Stimulated activated CD4-positive, alpha-beta T cell treated with anti-CD3 and anti-CD28 coated beads, Interleukin-1b, Interleukin-23, amount 100 ng/mL, for 1 hour (primary cell): ENCODE measurements at places on chromosomes 6 and 20.

DNA sequence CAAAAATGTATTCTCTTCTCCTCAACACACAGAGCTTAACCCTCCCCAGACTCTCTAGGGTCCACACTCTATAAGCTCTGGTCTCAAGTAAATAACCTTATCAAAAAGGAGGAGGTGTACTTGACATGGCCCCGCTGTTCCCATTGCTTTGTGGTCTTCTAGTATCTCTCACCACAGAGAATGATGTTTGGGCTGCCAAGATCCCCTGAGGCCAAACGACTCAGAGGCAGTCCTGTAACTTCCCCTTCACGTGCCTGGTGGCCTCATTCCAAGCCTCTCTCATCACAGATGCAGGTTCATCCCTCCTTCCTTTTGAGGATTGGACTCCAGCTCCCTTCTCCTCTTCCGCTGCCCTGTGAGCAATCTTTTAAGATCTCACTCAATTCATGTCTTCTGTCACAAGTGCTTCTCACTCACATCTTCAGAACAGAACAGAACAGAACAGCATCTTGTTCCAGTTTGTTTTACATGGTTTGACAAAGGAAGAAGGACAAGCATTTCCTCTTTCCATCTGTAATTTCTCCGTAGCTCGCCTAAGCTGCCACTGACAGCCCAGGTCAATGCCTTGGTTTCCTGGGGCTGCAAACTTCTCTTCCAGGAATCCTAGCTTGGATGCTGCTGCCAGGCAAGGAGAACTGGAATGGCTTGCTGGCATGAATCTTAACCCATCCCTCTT is 541.5 kb downstream of the CD83 start:
- DNase-seq = no peak

DNA sequence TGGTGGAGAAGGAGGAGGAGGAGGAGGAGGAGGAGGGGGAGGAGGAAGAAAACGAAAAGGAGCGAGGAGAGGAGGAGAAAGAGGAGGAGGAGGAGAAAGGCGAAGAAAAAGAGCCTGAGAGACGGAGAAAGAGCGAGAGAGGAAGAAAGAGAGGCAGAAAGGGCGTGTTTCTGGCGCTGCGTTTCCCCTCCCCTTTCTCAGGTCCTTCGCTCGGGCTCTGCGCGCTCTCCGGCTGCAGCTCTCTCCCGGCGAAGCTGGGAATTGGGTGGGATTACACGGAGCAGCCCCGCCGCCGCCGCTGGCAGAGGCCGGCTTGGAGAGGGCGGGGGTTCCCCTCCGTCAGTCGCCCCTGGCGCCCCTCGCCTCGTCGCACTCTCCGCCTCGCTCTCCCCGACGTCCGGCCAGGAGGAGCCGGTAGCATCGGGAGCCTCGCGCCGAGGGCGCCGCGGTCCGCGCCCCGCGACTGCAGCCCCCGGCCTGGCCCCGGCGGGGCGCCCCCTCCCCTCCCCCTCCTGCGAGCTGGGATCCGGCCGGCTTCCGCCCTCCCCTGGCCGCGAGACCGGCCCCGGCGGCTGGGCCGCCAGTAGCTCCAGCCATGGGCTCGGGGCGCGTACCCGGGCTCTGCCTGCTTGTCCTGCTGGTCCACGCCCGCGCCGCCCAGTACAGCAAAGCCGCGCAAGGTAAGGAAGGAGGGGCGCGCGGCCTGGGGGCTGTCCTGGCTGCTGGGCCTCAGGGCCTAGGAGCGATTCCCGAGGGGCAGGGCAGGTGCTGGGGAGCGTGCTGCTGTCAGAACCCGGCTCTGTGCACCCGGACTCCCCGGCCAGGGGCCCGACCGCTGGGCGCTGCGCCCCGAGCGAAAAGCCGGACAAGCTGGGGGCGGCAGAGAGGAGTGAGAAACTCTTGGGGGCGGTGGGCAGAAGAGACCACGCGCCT is at the start of gene SCUBE3:
Gene SCUBE3, plus strand, starts transcription at position 133 of the 933 bp plus-strand sequence. Its CDS starts 463 bp downstream, at position 596.
- DNase-seq = no peak

DNA sequence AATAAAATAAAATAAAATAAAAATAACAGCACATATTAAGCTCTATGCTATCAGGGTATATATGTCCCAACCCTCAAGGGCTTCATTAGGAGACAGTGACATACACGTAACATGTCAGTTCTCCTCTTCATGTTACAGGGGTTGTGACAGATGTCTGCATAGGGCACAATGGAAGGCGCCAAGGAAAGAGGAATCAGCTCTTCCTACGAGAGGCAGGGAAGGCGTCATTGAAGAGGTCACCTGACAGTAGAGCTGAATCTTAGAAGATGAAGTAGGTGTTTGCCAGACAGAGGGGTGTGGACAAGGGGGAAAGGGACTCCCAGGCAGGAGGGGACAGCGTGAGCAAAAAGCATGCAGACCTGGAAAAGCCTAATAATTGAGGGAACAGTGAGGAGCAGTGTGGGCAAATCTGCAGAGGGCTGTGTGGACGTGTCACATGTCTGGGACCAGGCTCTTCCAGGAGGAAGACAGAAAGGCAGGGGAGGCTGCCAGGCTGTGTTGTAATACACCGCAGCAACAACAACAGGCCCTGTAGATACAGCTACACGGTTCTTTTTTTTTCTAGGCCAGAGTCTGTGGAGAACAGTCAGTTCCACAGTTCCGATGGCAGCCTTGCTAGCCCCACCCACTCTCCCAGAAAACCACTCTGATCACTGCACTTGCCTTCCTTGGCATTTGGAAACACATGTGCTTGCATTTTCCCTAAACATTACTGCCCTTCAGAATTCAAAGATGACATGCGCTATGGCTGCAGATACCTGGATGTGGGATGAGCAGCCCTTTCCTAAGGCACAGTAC is 2.5 kb upstream of the FKBP5 start:
- DNase-seq = no peak

GRCh38 chr20:51700809-51701285 is 67.3 kb downstream of the ATP9A start:
- no peak for DNase-seq

GRCh38 chr6:104599821-104600638 is 259.7 kb downstream of the HACE1 start:
- DNase-seq = no peak

GRCh38 chr6:31819871-31820299 is 4.5 kb downstream of the HSPA1A start:
- DNase-seq = no peak

DNA sequence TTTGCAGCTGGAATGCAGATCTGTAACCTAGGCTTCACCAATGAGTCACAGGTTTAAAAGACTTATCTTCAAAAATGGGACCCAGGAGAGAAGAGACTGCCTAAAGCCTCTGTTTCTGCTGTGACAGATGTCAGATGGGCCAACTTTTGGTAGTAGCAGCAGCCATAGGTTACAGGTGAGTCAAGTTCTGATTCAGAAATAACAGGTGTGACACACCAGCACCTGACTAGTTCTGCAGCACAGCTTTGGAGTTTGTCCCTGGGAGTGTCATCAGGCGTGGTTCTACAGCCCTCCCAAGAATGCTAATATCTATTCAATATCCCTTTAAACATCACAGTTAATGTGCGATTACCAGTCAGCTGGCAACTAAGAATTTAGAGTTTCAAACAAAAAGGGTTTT is 121.9 kb upstream of the BTN3A2 start:
- DNase-seq = no peak

GRCh38 chr6:70375166-70375565 is 38.1 kb upstream of the FAM135A start:
- DNase-seq = no peak

- no peak for DNase-seq
Measured at GRCh38 chr20:55667955-55668354, 337.4 kb downstream of the CBLN4 start.

GRCh38 chr6:105909106-105909505 is 177.0 kb upstream of the PRDM1 start:
- DNase-seq = no peak

DNA sequence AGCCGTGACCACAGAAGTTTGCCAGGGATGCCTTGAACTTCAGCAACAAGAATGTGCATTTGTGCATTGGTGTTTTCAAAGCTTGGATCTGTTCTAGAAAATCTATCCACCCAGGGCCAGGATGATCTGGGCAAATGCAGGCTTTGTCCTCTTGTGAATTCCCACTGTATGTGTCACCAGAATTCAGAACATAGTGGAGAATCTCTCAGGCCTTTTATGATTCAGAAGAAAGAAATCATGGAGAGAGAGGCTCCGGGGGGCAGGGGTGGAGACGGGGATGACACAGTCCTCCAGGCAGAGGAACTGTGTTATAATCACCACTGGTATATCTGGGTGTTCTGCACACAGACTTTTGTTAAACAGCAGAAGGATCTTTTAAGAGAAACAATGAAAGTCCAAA is 304.1 kb downstream of the CDH4 start:
- no peak for DNase-seq

- DNase-seq = no peak
Measured at GRCh38 chr6:79504372-79504771, 32.9 kb downstream of the LCA5 start.

DNA sequence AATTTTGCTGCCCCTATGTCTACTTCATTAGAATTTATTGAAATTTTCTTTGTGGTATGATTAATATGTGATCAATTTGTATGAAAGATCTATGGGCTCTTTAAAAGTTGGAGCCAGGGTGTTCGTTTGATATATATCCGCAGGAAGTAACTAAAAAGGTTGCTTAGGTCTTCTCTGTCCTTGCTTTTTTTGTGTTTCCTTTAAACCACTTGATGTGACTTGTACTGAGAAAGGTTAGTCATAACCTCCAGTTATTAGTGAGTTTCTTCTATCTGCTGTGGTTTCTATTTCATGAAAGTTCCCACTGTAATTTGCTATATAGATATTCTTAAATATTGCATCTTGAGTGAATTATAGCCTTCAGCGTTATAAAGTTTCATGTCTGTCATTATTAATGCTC is 585.3 kb upstream of the ARID1B start:
- no peak for DNase-seq

DNA sequence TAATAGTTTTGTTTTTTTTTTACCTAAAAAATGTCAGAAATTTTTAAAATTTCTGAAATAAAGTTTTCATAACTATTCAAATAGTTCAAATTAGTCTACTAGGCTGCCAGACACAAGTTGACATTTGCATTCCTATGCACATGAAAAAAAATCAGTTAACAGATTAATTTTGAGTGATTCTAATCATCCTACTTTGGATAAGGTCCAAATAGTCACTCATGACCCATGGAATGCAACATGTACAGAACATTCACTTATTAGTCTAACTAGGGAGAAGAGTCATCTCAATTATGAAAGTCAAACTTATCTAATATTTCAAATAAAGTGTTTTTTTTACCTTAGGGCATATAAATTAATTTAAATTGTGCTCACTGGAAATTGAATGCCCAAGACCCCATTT is 390.2 kb downstream of the EPM2A start:
- DNase-seq = no peak

GRCh38 chr20:9407805-9408421 is 106.5 kb upstream of the LAMP5 start:
- no peak for DNase-seq

DNA sequence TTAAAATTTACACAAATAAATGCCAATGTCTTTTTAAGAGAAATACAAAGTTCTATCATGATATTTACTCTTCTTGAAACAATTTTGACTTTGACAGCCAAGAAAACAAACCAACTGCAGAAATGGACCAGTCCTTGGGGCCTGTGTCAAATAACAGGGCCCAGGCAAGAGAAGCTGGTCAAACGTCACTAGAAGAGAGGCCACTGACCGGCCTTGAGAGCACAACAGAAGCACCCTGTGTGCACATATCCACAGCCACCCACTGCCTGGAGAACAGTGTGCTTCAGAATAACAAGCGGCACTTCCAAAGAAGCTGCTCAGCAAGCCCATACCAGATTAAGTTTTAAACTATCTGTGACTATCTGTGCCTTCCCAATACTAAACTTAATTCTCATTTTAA is 14.8 kb downstream of the APMAP start:
- no peak for DNase-seq

DNA sequence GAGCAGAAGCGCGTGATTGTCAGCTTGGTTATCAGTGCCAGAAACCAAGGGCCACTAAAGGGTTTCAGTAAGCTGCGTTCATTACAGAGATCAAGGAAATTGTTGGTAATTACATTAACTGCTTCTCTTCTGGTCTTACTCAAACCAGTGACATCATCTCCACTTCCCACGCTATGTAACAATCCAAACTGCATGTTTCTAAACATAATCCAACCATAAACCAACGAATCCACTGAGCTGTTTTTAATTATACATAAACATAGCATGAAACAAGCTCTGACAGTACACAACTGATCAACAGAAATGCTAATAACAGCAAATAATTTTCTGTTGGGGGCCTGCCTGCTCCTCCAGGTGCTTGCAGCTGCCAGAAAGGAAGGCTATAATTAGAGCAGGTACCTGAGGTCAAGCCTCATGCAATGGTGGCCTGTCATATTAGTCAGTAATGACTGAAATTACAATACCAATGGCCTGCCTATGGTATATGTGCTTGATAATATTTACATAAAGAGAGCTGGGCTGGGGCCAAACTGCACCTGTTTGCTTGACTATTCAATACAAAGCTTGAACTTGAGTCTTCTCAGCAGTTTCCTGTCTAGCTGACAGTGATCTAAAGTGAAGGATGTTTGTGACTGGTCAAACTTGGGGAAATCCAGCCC is 40.1 kb downstream of the ILRUN start:
- no peak for DNase-seq

DNA sequence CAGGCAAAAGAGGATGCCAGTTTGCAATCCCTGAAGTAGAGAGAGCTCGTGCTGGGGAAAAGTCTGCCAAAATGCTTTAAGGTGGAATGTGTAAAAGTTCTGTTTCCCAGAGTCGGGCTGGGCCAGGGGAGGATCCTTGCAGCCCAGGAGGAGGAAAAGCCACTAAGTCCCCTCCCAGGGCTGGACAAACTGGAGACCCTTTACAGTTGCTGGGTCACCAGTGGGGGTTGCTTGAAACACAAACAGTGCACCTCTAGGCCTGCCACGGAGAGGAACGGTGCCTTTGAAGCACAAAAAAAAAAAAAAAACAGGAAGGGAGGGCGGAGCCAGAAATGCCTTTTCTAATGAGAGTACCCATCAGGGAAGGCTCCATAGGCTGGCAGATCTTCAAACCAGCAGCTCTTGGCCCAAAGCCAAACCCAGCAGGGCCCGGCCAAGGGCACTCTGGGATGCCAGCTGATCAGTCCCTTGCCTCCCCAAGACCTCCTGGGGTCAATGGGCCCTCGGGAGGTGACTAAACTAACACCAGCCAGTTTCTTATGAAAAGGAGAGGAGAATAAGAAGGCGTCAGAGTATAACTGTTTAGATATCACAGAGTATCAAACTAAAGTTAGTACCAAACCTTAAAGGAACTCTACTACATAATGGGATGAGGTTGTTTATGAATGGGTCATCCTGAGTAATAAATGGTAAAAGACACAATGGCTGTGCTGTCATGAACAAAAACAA is 23.7 kb downstream of the HLA-A start:
- no peak for DNase-seq

DNA sequence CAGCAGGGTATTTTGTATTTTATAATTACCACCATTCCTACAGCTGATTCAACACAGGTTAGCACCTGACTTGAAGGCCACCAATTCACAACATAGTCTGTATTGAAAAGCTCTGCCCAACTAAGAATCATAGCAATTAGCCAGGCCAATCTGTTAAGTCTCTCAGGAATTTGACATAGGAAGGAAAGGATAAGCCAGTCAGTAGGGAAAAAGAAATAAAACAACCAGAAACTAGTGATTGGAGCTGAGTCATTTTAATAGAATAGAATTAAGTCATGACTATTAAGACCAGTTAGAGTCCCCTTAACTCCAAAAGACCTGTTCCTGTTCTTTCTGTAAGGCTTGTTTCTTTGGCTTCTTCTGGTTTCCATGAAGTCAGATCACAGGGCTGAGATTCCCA is 8.1 kb downstream of the RANBP9 start:
- DNase-seq = no peak

- DNase-seq = no peak
Measured at GRCh38 chr6:12022953-12023388, 10.9 kb downstream of the HIVEP1 start.

GRCh38 chr6:43639984-43640800 is 4.6 kb downstream of the MAD2L1BP start:
- DNase-seq = no peak
